GM12892 (cell line): ENCODE measurements at places on chromosomes 16 and 17.

DNA sequence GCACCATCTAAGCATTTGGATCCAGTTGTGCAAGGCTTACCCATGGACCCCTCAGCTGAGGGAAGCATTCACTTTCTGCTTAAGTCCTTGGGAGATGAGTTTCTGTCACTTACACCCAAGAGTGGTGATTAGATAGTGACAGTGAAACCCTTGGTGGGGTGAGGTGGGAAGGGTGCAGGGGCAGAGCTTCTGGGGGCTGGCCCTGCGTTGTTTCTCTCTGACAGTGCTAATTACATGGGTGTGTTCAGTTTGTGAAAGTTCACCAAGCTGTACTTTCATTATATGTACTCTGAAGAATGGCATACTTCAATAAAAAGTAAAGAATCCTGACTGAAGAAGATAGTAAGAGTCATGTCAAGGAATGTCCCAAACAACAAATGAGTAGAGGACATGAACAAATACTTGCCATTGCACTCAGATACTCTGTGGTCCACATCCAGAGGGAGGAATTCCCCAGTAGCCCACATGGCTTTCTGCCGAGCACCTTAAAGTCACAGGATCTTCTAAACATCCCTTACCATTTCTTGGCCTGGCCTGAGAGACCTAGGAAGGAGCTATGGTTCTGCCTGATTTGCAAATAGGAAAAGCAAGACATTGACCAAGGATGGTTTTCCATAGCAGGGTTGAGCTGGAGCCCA lies 8.4 kb downstream of the CHST6 start:
- DNase-seq: no peak

- DNase-seq: no peak
Measured at GRCh38 chr17:65020284-65020683, 36.3 kb downstream of the GNA13 start.

GRCh38 chr16:58102665-58103392 lies 26.4 kb downstream of the CFAP20 start:
- DNase-seq: no peak

GRCh38 chr17:13806092-13806491 lies 204.4 kb upstream of the HS3ST3A1 start:
- no peak for DNase-seq

- DNase-seq: no peak
Measured at GRCh38 chr16:86086471-86086870, 187.5 kb downstream of the IRF8 start.
